Large intestine (tissue), 12 donors: ENCODE measurements at places on chromosomes 4 and X.

DNA sequence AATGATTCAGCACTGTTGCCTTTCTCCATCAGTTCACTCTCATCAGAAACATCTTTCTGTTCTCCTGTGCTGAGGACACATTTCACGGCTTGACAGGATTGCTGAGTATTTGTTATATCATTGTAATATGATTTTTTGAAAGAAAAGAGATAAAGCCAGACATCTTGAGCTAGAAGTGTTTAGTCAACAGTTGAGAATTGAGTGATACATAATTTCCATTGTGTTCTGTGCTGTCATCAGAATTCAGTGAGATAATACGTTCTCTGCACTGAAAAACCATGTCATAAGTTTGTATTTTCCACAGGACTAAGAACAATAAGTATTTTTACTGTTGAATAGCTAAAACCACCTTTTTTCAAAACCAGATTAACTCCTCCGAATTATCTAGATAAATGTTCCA lies 50.2 kb upstream of the GPRIN3 start:
- no peaks in the 10 kb centered on the region for H3K4me1 ChIP-seq

GRCh38 chr4:80008971-80009370 lies 64.1 kb downstream of the ANTXR2 start:
- no peak overlapping the region for H3K4me3 ChIP-seq
- H3K27me3 ChIP-seq = no peaks in the 10 kb centered on the region
- no peak for DNase-seq
- peaks cover 7% of the 10 kb centered on the region for H3K36me3 ChIP-seq
- no peaks in the 10 kb centered on the region for H3K4me1 ChIP-seq
- no peak overlapping the region for H3K27ac ChIP-seq

GRCh38 chr4:182418054-182418734 lies 175.0 kb downstream of the TENM3 start:
- no peaks in the 10 kb centered on the region for H3K4me1 ChIP-seq
- no peak overlapping the region for H3K4me3 ChIP-seq
- DNase-seq = no peak
- H3K27me3 ChIP-seq = no peaks in the 10 kb centered on the region

- no peaks in the 10 kb centered on the region for H3K4me1 ChIP-seq
- no peak for DNase-seq
- H3K36me3 ChIP-seq = no peaks in the 10 kb centered on the region
- no peaks in the 10 kb centered on the region for H3K27me3 ChIP-seq
- H3K4me3 ChIP-seq = no peak overlapping the region
Measured at GRCh38 chr4:71974681-71975080, 57.1 kb upstream of the NPFFR2 start.

DNA sequence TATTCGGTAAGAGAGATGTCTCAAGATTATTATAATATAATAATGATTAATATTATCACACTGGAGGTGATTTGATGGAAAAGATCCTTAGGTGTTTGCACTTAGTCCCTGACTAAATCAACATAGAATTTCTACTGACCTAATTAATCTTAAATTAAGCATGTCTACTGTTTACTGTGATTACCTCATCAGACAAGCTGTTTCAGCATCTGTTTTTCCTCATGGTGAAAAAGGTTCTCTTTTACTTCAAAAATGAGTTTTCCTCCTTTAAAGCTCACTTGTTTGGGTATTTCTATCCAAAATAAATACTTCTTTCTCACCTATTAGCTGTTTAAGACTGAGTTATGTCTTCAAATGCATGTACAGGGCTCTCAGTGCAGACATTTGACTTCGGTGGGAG lies 407.8 kb downstream of the NKX6-1 start:
- H3K27ac ChIP-seq = no peak overlapping the region
- no peaks in the 10 kb centered on the region for H3K36me3 ChIP-seq
- H3K27me3 ChIP-seq = no peaks in the 10 kb centered on the region
- no peak overlapping the region for H3K4me3 ChIP-seq

- no peak for DNase-seq
- H3K27me3 ChIP-seq = no peaks in the 10 kb centered on the region
- no peaks in the 10 kb centered on the region for H3K4me1 ChIP-seq
Measured at GRCh38 chr4:1907848-1908525, 36.8 kb downstream of the NSD2 start.

GRCh38 chr4:183812567-183812966 lies 92.5 kb upstream of the STOX2 start:
- DNase-seq = no peak
- no peaks in the 10 kb centered on the region for H3K27me3 ChIP-seq
- H3K27ac ChIP-seq = no peak overlapping the region
- no peak overlapping the region for H3K4me3 ChIP-seq
- no peaks in the 10 kb centered on the region for H3K36me3 ChIP-seq
- no peaks in the 10 kb centered on the region for H3K4me1 ChIP-seq
